Fibroblast of skin of back (primary cell): ENCODE measurements at places on chromosomes 1 and 21.

DNA sequence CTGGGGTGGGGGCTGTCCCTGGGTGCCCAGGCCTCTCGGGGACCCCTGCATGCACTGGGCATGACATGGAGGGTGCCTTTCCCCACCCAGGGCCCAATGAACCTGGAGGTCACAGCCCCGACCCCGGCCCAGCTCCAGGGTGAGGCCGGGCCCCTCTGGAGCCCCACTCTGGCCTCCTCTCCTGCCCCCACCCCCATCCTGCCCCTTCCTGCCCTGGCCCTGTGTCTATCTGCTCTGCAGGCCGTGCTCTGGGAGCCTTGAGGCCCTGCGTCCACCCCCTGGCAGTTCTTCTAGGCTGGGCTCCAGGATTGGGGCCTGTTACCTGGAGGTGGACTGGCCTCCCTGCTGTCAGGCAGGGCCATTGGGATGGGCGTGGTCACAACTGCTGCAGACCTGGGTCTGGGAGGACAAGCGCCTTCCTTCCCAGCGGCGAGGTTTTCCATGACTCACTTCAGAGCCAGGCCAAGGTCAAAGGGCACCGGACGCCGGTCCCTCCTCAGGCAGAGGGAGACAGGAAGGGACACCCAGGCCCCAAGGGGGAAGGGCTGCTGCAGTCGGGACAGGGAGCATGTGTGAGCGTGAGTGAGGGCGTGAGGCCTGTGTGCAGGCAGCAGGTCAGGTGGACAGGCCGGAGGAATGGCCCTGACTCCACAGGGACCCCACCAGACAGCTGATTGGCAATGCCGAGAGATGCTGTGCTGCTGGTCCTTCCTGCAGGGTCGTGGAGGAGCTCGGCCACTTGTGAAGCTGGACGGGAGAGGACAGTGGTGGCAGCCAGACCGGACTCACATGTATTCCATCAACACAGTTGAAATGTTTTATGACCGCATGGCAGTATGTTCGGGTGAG is 31.1 kb upstream of the POFUT2 start:
- DNase-seq, result no peak

DNA sequence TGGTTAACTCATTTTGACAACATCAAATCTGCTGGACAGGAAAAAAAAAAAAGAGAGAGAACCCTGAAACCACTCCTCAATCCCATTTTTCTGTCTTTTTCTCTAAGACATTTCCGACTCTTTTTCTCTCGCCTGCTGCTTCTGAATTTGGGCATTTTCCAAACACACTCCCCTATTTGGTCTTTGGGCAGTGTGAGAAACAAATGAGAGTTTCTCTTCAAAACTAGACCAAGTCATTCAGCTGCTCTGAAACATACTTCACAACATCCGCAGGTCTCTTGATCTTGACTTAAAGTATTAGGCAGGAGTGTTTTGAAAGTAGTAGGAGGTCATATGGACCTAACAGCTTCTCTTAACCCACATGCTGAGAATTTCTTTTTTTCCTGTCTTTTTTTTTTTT is 364.8 kb upstream of the ESRRG start:
- DNase-seq, result no peak

- DNase-seq, result peak; percentile 75
Measured at GRCh38 chr1:23167353-23168078, 1.1 kb downstream of the LUZP1 start.

DNA sequence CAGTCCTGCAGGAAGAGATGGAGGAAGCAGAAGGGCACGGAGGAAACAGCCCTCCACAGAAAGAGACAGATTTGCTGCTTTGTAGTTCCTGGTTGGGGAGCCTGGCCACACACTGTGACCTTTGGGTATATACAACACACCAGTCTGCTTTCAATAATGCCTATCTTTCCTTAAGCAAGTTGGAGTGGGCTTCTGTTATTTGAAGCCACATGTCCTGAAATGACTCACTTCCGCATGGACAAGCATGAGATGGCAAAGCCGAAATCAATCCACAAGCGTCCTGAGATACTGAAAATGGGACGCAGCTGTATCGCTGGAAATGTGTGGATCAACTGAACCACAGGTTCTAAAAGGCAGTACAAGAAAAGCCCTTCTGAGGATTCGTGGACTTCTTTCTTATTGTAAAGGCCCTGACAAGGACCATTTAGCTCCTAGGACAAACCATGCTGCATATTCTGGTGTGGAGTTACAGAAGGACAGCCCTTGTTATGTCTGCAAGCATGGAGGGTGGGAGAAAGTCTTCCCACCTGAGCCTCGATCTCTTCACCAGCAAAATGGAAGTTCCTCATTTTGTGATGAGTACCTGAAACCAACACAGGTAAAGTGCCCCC is 22.7 kb upstream of the FHAD1 start:
- DNase-seq, result no peak

GRCh38 chr1:67886076-67886475 is 52.8 kb upstream of the GNG12 start:
- no peak for DNase-seq

GRCh38 chr1:183069562-183070216 is 46.5 kb downstream of the LAMC1 start:
- no peak for DNase-seq

GRCh38 chr1:77057994-77058585 is 161.1 kb downstream of the PIGK start:
- no peak for DNase-seq

GRCh38 chr21:33047231-33047630 is 21.5 kb downstream of the OLIG2 start:
- DNase-seq, result no peak

- no peak for DNase-seq
Measured at GRCh38 chr21:42419845-42420244, 16.1 kb downstream of the UBASH3A start.

GRCh38 chr21:33299181-33299752 is 25.5 kb upstream of the IFNAR1 start:
- no peak for DNase-seq

DNA sequence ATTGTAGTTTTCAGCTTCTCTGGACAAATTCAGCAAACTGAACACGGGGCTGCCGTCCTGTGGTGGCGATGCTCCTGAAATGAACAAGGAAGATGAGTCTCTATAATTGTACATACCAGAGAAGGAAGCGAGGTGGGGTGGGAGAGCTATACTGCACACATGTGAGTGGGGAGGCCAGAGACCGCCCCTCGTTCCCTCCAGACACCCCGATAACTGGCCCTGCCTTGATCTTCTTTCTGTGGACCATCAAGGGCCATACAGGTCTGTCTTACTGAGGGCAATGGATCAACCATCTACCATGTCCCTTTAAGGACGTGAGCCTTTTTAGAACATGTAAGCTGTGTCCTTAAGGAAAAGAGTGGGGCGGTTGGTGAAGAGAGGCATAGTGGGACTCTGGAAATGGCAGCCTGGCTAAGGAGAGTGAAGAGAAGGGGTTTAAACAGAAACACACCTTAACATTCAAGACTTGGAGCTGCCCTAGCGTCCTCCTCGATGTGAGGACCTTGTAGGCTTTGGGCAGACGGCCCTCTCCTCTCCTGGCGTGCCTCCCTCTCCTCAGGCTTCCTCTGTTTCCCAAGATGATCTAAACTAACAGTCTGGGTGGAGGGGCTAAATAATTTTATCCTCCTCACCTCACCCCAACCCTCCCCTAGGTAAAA is 5.8 kb downstream of the PLEKHO1 start:
- no peak for DNase-seq

GRCh38 chr1:204647114-204647804 is 38.3 kb downstream of the LRRN2 start:
- peak; percentile 63 for DNase-seq

DNA sequence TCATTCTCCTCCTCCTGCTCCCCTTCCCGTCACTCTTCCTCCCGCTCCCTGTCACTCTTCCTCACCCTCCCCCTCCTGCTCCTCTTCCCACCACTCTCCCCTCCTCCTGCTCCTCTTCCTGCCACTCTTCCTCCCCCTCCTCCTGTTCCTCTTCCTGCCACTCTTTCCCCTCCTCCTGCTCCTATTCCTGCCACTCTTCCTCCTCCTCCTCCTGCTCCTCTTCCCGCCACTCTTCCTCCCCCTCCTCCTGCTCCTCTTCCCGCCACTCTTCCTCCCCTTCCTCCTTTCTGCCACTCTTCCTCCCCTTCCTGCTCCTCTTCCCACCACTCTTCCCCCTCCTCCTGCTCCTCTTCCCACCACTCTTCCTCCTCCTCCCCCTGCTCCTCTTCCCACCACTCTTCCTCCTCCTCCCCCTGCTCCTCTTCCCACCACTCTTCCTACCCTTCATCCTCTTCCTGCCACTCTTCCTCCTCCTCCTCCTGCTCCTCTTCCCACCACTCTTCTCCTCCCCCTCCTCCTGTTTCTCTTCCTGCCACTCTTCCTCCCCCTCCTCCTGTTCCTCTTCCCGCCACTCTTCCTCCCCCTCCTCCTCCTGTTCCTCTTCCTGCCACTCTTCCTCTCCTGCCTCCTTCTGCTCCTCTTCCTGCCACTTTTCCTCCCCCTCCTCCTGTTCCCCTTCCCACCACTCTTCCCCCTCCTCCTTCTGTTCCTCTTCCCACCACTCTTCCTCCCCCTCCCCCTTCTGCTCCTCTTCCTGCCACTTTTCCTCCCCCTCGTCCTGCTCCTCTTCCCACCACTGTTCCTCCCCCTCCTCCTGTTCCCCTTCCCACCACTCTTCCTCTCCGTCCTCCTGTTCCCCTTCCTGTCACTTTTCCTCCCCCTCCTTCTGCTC is 28.7 kb upstream of the ARTN start:
- DNase-seq, result no peak

DNA sequence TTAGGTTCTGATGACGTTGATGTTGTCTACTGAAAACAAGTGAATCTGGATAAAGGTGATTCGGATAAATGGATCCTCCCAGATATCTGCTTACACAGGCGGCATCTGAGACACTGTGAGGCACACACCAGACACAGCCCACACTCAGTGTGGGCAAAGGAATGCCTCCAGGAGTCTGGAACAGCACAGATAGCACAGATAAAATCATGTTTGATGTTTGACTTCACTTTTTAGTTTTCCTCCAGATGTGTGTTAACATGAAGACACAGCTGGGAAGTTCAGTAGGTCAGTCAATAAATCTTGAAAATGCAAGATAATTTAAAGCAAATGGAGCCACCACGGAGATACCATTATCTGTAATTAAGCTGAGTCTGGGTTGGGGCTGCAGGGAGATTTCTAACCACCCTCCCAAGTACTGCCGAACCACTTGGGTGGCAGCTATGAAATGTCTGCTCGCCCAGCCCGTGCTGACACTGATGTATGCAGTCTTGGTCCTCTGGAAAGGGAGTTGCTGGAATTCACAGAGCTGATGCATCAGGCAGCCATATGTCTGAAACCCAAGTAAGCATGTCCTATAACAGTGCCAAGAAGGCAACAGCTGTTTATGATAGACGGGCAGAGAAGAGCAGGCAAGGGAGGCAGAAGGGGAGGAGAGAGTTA is 11.7 kb downstream of the CAPN9 start:
- peak; percentile 9 for DNase-seq

GRCh38 chr21:39843916-39844315 is 23.3 kb upstream of the PCP4 start:
- no peak for DNase-seq

DNA sequence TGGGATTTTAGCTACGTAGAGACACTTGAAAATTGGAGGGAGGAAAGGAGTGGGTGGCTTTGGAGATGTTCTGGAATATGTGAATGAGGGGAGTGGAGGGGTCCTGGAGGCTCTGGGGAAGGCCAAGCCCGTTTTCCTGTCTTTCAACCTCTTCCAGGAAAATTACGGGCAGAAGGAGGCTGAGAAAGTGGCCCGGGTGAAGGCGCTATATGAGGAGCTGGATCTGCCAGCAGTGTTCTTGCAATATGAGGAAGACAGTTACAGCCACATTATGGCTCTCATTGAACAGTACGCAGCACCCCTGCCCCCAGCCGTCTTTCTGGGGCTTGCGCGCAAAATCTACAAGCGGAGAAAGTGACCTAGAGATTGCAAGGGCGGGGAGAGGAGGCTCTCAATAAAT is 442 bp upstream of the RUSC1 start:
- DNase-seq, result no peak

- no peak for DNase-seq
Measured at GRCh38 chr1:1021920-1022259, 2.0 kb downstream of the AGRN start.

DNA sequence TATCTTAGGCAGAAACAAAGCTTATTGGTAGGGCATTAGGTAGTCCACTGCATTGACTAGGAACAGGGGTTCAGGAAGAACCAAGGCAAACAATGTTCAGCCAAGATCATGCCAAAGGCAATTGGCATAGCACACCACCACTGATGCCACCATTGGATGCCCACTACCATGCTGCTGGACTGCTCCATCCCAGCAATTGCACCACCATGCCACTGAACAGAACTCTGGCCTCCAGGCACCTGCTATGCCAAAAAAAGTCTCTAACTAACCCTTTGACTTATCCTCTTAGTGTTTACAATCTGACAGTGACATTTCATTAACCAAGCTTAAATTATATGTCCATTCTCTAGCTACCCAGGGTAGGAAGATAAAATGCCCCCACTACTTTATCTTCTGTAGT is 509.6 kb upstream of the CAMK1G start:
- no peak for DNase-seq

GRCh38 chr1:62484824-62485468 is 48.1 kb downstream of the USP1 start:
- DNase-seq, result no peak

DNA sequence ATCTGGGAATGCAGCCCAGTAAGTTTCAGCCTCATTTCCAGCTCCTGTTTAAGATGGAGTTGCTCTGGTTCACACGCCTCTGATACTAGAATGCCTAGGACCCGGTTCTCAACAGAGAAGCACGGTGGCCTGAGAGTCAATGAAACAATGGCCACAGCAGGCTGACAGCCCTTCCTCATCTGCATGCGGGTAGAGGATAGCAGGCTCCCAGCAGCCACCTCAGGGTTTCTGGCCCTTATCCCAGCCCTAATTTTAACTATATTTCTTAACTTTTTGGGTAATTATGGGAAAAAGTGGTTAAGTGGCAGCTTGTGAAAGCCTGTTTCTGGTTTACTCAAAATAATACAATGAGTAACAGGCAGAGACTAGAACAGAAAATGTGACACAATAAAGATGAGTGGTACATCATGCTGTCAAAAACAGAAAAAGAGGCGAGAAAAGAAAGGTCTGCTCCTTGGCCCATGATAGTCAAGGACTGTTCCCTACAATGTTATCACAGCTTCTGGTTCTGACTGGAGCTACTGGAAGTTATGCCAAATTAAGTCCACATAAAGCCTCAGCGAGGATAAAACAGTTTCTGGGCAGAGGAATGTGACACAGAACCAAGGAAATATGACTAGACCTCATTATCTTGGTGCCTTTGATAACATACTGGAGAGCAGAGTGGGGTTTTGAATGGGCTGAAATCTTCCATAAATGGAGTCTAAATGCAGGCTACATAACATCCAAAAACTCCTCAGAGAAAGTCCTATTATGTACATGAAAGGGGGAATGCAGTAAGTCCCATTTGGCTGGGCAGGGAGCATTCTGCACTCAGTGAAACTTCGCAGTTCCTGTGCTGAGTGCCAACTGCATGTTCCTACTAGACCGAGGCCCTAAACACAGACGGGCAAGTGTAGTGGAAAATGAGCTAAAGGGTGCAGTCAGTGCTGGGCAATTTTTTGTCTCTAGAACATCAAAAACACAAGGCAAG is 92.1 kb downstream of the NIBAN1 start:
- DNase-seq, result peak; percentile 56

DNA sequence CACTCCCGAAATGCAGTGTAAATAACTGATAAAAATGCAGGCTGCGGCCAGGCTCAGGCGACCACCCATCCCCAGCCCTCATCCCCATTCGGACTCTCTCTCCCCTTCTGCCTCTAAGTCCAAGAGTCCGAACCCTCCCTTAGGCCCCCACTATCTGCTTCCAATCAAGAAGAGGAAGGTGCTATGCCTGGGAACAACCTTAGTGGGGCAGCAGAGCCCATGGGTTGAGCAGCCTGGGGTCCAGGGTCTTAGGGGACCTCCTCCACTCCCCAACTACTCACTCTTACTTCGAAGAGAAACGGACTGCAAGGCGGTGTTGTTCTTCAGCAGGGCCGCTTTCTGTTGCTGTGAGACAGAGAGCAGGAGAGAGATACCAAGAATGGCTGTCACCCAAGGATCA is 12.2 kb downstream of the ARHGEF2 start:
- DNase-seq, result no peak
